ENCODE measurements at places on chromosomes 6 and 20.

- no peak for DNase-seq
Measured at GRCh38 chr6:44285552-44286284, 15.5 kb downstream of the TMEM151B start.

- DNase-seq, result no peak
Measured at GRCh38 chr6:79119217-79119616, 41.2 kb upstream of the PHIP start.

- DNase-seq, result no peak
Measured at GRCh38 chr6:18425218-18425617, 38.1 kb downstream of the RNF144B start.

- DNase-seq, result no peak
Measured at GRCh38 chr6:163929538-163929937, 515.0 kb downstream of the QKI start.

- DNase-seq, result no peak
Measured at GRCh38 chr20:13928901-13929300, 61.5 kb downstream of the SEL1L2 start.

DNA sequence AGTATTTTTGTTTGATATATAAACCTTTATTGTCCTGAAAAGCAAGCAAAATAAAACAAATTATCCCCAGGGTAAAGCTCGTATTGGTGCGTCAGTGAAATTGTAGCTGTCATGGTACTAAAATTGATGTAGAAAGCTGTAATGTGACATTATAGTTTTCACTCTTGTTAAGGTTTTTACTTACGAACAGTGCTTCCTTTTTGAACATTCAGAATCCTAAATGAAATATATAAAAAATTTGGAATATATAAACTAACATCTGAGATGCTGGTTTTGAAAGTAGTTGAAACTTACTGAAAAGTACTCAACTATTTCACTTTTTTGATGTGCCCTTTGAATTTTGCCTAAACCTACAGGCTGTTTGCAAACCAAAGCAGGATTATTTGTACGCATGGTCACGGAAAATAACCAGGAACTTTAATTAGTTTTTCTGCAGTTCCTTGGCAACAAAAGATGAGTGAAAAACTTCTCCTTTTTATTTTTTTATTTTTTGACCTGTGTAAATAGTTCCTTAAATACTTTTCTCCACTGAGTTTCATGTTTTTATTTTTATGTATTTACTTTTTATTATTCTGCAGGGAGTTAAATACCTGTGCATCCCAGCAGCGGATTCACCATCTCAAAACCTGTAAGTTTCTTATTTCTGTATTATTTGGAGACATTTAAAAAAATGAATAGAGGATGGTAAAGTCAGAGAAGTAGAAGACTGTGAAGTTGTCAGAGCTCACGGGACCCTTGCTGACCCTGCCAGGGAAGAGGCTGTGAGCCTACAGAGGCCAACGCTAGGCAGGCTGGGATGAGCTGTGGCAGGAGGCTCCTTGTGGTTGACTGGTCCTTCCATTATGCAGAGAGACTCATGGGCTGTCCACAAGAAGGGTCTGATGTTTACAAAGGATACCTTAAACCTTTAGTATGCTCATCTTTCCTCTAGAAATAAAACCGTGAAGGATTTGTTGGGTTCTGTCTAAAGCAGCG is 42.5 kb downstream of the DUSP22 start:
- DNase-seq, result no peak

GRCh38 chr6:94468830-94469229 is 1049.5 kb upstream of the EPHA7 start:
- no peak for DNase-seq

DNA sequence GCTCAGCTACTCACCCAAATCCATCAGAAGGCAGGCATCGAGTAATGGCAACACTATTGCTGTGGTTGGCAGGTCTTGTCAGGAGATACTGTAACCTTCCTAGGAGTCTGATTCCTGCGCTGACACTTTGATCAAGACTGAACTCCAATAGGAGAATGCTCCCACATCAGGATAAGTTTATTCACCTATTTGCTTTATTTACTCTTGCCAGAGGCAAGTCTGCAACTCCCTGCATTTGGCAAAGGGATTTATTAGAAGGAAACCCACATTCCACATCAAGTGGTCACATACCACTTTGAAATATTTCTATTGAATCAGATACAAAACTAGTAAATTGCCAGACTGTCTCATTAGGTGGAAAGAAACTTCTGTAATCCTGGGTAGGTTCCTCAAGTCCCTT is 43.5 kb downstream of the ZFAND3 start:
- DNase-seq, result no peak

DNA sequence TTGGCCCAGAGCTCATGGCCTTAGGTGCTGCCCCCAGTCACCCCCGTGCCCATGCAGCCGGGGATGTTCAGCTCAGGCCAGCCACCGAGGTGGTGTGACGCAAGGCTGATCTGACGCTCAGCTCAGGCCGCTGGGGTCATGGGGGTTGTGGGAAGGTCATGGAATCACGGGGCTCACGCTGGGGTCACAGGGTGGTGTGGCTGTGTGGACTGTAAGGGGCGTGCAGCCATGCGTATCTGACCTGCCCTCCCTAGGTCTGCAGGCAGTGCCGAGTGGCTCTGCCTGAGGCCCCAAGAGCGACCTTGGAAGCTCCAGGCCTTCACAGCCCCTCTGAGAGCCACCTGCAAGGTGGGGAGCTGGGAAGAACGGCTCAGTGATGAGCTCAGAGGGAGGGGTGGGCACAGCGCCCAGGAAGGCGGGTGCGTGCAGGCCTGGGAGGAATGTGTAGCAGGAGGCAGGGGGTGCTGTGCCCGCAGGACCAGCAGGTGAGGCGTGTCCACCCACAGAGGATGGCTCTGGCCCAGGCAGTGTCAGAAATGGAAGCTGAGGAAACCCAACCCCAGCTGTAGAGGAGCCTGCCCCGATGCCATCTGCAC is 27.8 kb downstream of the CHRNA4 start:
- DNase-seq, result no peak

- DNase-seq, result no peak
Measured at GRCh38 chr20:16914277-16914676, 166.1 kb downstream of the OTOR start.

DNA sequence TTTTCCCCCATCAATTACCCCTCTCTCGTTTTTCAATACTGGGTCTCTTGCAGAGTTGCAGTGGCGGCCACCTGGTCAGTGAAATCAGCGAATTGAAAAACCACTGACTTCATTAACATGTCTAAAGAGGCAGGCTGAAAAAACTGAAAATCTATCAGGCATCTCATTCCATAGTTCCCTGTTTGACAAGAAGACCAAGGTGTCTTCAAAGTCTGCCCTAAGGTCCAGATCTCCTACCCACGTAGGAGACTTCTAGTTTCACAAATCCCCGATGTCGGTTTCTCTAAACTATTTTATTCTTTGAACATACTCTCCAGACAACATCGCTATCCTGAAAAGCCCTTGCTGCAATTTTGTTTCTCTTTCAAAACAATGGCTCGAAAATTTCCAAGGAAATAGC is 796 bp upstream of the TUBB start:
- DNase-seq, result no peak

- no peak for DNase-seq
Measured at GRCh38 chr6:50249493-50249892, 199.8 kb upstream of the DEFB112 start.

DNA sequence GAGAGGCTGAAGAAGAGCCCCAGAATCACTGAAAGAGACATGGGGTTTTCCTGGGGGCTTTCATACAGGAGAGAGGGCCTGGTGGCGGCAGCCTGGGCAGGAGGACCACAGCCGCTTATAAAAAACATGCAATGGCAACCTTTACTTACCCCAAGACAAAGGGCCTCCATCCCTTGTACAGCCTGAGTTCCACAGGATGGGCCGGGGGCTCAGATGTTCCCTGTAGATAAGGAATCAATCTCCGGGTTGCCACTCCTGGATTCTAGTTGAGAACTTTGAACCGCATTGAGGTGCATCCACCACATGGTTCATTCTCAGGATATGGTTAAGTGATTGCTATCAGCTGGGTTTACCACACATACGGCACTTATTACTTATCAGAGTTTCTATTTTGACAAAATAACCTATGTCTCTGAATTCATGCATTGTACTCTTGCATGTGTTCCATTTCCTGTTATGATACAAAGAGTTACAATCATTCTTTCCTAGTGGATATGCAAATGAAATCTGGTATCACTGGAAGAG is 677.6 kb downstream of the KIF16B start:
- DNase-seq, result no peak

DNA sequence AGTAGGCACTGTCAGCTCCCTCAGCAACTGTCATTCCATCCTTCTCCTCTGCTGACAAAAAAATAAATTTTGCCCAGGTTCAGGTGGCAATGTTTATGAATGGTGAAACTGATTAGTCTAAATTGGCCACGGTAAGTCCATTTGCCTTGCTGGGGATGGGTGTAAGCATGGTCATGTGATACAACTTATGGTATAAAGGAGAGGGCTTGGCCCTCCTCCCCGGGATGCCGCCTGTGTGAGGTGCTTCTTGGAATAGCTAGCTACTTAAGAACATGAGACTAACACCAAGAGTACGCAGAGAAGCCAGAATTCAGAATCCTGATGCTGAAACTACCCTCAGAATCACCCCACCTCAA is 94.4 kb upstream of the MAP7 start:
- DNase-seq, result no peak

- DNase-seq, result no peak
Measured at GRCh38 chr6:116165596-116165995, 39.7 kb upstream of the COL10A1 start.

DNA sequence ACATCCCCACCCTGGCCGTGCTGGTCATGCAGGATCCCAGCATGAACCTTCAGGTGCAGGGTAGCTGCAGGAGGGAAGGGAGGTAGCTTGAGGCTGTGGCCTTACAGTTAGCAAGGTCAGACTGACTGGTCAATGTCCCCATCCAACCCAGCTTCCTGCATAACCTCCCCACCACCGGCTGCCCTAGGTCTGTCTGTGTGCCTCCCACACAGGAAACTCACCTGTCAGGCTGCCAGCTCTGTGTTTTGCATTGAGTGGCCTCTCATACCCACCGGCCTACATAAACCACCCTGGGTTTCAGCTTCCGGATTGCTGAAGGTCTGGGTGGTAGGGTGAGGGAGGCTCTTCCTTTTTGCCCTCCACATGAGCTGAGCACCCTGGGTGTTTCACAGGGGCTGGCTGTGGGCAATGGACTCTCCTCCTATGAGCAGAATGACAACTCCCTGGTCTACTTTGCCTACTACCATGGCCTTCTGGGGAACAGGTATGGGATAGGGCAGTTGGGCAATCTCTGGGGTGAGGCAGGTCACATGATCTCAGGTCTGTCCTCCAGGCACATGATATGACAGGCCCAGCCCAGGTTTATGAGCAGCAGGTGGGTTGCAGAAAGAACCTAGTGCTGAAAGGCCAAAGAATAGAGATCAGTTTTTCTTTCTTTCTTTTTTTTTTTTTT is 1.8 kb downstream of the CTSA start:
- DNase-seq, result no peak

GRCh38 chr6:12051861-12052368 is 39.8 kb downstream of the HIVEP1 start:
- no peak for DNase-seq

- no peak for DNase-seq
Measured at GRCh38 chr6:74181471-74181870, 485.5 kb downstream of the CD109 start.

GRCh38 chr6:133645966-133646740 is 242.8 kb upstream of the TCF21 start:
- DNase-seq, result no peak

DNA sequence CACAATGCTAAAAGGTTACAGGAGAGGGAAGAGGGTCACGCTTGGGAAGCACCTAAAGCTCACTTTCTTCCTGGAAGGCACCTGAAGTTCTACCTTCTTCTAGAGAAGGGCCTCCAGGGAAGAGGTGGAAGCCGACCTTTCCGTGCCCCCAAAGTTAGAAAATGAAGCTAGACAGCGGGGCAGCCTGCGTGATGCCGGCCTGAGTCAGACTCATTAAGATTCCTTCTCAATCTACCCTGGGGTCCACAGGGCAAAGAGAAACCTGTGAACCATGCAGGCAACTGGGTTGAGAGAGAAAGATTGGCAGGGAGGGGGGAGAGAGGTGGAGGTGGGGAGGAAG is 54.8 kb upstream of the CCDC167 start:
- no peak for DNase-seq

DNA sequence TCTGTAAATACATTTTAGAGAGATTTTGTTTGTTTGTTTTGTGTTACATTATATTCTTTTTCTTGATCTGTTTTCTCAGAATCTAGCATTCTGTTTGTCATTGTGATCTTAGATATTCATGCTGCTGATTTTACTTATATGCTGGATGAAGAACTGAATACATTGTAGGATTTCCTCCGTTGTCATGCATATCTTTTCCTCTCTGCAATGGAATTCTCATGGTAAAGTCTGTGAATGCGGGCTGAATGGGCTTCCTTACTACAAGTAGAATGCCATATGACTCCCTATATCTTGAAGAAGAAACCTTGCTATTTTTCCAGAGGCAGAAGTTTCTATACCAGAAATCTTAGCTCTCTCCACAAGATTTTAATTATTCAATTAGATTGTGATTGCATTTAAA is 2.4 kb upstream of the DEFB114 start:
- DNase-seq, result no peak

- DNase-seq, result no peak
Measured at GRCh38 chr6:9225441-9225871, 790.1 kb upstream of the SLC35B3 start.

DNA sequence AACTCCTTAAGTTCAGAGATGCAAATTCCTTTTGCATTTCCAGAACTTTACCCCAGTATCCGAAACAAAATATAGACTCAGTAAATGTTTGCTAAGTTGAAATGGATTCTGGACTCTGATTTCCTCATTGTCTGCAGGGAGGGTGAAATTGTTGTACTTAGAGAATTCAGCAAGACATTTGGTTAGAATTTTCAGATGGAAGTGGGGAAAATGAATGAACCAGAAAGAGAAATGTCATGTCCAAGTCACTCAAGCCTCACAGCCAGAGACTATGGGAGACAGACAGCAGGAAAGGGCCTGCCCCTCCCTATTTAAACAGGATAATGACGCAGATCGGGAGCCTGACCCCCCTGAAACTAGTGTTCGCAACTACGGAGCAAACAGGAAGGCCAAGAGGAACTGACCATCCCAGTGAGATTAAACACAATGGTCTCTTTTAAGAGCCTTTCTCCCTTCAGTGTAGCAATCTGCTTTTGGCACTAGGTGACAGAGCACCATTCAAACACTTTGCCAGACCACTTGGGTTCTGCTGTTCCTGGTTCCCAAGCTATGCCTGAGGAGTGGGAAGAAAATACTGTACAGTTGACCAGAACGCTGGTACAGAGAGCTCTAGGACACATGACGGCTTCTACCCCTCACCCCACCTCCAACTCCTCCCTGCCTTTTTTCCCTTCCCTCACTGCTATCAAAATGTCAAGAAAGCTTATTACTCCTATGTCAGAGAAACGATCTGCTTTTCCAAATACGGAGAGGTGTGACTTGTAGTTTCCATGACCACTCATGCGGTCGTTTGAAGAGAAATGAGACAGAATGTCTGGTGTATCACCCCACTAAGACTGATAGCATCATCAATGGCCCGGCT is 13.7 kb downstream of the NEDD9 start:
- no peak for DNase-seq

- no peak for DNase-seq
Measured at GRCh38 chr6:156423075-156423474, 354.1 kb upstream of the ARID1B start.
